ENCODE measurements at places on chromosomes 7 and 10.

DNA sequence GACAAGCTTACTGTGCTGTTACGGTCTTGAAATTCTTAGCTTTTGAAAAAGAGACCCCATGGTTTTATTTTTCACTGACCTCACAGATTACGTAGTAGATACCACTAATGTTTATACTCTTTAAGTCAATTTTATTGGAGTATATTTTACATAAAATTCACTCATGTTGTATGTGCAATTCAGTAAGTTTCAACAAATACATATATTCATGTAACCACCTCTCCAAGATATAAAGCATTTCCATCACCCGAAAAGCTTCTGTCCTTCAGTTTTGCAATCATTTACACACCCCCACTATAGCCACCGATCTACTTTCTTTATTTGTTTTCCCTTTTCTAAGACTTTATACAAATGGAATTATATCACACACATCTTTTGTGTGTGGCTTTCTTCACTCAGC is 199.2 kb downstream of the PHF14 start:
- no peak for DNase-seq

- no peak for DNase-seq
These were observed 12.0 kb downstream of the AFAP1L2 start for GRCh38 chr10:114392112-114392835.

- no peak for DNase-seq
These were observed 917 bp upstream of the CNPY1 start for GRCh38 chr7:155547161-155547791.

DNA sequence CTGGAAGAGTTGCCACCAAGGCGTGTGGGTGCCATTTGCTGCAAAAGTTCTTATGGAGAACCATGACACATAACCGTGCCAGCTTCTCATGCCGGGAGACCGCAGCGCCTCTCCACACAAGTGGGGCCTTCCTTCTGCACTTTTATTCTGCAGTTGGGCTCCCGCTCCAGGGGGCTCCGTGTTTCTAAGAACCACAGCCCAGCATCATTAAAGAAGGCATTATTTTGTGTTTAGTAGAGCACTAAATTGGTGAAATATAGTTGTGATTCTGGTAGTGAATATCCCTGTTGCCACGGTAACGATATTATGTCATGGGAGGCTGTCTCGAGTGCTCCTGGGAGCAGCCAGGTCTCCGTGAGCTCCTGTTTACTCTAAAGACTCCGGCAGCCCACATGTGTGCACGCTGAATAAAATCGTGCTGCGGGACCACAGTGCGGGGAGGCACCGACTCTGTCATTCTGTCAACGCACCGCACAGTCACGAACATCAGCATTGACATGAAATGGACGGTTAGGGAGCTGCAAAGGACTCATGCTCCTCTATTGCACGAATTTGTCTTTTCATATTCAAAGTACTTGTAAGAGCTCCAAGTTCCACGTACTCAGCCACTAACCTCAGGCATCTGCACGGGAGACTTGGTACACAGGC is 68.8 kb upstream of the PITRM1 start:
- no peak for DNase-seq

GRCh38 chr7:158431941-158432347 is 155.7 kb downstream of the PTPRN2 start:
- DNase-seq: no peak

- no peak for DNase-seq
These were observed 2.7 kb downstream of the LRRC20 start for GRCh38 chr10:70379581-70380176.

DNA sequence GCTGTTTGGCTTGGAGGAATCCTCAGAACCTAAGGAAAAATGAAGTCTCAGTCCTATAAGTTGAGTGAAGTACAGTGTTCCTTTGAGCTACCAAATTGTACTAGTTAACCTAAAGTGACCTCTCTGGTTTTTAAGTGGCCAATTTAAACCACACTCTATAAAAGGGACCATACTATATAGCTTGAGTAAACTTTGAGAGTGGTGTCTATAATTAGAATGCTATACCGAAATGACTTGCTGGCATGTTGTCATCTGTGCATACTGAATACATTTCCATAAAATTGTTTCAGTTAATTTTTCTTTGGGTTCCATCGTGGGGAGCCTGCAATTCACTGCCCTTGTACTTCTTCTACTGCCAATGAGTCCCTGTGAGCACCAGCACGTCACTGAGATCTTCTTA is 151.1 kb downstream of the DKK1 start:
- no peak for DNase-seq

DNA sequence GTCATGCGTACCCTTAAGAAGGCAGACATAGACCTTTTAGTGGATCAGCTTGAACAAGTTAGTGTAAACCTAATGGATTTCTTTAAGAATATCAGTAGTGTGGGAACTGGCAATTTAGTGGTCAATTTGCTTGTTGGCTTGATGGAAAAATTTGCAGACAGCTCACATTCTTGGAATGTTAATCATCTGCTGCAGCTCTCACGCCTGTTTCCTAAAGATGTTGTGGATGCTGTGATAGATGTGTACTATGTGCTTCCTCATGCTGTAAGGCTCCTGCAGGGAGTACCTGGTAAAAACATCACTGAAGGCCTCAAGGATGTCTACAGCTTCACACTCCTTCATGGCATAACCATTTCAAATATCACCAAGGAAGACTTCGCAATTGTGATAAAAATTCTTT is 103.4 kb downstream of the ABCA13 start:
- no peak for DNase-seq

GRCh38 chr10:28686835-28687682 is 9.7 kb downstream of the BAMBI start:
- DNase-seq: no peak

DNA sequence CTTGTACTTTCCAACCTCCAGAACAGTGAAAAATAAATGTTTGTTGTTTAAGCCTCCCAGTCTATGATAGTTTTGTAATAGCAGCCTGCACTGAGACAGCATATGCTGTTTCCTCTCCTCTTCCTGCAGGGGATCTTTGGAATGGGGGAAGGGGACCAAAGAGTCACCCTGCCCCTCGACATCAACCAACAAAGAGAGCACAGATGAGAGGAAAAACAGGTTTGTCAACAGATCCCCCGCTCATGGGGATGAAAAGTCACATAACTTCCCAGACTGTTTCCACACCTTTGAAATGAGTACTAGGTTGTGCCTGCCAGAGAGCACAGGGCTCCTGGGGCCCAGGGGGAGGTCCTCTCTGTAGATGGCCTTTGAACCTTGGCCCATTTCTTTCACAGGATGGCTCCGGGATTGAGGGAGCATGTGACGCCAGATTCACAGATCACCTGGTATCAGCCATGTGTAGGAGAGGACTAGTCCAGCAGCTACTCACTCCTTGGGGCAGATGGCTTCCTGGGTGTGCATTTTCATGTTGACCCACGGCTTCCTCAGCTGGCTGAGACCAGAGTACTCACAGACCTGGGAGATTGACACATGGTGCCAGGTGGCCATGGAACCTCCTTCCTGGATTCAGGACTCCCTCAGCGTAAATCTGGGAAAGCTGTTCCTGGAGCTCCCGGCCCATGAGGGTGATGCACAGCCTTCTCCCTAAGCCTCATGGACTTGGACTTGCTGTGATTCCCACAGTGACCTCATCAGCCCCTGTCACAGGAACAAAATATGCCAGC is 125.6 kb downstream of the CXCL12 start:
- no peak for DNase-seq

DNA sequence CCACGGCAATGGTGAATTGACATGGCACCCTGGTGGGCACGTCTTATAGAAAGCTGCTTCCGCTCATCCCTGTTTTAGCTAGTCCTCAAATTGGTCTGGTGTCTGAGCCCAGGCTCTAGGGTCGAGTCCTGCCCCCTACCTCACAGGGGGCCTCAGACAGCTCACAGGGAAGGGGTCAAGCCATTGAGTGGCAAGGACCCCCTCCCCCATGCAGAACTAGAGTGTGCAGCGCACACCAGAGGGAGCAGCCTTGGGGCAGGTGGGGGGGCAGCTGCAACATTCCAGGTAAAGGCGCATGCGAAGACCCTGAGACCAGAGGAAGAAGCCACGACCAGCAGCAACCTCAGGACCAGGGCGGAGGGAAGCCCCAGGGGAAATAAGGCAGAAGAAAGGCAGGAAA is 240.4 kb upstream of the PPP2R2D start:
- DNase-seq: no peak

- no peak for DNase-seq
These were observed 449.0 kb downstream of the GRID1 start for GRCh38 chr10:85917601-85918000.

DNA sequence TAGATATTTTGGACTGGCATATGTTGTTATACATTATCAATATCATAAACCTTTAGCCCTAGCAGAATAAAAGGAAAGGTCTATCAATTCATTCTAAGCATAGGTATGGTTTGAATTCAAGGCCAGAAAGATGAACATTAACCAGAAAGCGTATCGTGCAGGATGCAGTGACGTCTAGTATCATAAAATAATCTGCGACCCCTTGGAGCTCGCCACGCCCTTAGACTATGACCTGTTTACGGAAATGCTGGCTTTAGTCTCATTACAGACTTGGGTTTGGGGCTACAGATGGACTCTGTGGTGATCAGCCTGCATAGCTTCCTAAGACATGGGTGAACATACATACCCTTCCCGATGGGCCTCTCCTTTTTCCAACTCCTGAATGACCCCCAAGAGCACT is 21.5 kb downstream of the INSYN2A start:
- no peak for DNase-seq

GRCh38 chr7:138468244-138469123 is 8.4 kb downstream of the TRIM24 start:
- no peak for DNase-seq

DNA sequence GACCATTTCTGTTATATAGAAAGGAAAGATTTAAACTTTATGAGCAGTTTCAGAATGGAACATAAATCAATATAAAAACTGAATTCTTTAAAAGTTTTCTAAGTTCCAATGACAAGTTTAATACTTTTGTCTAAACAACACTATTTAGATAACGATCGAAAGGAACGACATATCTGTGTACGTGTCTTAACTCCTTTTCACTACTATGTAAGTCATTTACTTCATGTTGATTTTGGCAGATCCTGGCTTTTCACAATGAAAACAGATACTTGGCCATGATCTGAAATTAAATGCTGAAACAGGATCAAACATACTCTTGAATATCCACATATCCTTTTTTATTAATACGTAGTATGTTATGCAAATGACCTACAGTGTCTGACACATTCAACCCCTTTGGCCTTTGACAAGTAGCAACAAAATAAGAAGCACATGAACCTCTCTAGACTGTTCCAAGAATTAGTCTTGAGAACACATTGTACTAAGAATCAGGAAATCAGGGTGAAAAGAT is 41.9 kb downstream of the RNLS start:
- no peak for DNase-seq

GRCh38 chr7:143451122-143451521 is 7.9 kb downstream of the TAS2R60 start:
- no peak for DNase-seq

DNA sequence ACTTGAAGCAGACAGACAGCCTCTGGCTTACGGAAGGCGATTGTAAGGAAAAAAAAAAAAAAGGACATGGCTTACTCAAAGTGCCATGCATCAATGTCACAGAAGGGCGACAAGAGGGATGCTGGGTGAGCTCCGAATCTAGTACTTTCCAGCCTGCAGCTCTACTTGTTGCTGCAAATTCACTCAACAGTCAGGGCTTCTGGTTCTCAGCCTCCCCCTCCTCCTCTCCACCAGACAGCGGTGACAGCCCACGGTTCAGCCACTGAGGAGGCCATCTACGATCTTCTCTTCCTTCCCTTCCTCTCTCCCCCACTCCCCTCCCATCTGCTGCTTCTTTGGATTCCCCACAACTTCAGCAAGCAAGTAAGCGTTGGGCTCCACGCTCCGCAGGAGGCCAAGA is 63.5 kb downstream of the PRKAG2 start:
- no peak for DNase-seq

GRCh38 chr10:29546773-29547313 is 87.9 kb downstream of the SVIL start:
- DNase-seq: no peak

- DNase-seq: no peak
These were observed 82.7 kb upstream of the MACROH2A2 start for GRCh38 chr10:69969977-69970376.

DNA sequence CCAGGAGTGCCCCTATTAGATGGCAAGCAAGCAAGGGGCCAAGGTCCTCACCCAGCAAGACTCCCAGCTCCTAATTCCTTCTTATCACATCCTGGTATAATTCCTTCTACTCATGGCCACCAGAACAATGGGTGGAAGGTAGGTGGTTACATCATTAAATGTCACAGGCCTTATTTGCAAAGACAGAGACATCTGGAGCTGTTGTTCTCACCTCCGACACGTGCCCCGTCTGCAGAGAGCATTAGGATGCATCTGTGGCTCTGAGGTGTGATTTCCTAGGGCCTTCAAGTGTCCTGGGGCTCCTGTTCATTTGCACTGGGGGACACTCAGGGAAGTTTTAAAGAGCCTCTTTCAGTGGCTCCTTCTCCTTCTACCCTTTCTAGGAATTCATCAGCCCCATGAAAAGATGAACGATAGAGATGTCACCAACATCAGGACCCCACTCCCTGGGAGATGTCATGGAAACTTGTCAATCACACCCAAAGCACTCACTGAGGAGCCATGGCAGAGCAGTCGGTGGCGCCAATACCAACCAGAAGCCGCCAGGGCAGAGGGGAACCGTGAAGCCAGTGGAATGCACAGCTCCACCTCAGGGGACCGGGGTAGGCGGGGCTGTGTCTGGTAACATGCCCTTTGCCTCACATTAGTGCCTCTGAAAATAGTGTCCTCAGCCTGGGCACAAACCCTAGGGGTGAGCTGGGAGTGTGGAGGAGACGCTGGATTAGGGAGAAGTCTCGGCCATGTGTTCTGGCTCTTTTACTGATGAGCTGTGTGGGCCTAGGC is 2.9 kb upstream of the ATP6V0E2 start:
- DNase-seq: no peak

GRCh38 chr10:124287071-124287685 is 131.5 kb downstream of the OAT start:
- no peak for DNase-seq

DNA sequence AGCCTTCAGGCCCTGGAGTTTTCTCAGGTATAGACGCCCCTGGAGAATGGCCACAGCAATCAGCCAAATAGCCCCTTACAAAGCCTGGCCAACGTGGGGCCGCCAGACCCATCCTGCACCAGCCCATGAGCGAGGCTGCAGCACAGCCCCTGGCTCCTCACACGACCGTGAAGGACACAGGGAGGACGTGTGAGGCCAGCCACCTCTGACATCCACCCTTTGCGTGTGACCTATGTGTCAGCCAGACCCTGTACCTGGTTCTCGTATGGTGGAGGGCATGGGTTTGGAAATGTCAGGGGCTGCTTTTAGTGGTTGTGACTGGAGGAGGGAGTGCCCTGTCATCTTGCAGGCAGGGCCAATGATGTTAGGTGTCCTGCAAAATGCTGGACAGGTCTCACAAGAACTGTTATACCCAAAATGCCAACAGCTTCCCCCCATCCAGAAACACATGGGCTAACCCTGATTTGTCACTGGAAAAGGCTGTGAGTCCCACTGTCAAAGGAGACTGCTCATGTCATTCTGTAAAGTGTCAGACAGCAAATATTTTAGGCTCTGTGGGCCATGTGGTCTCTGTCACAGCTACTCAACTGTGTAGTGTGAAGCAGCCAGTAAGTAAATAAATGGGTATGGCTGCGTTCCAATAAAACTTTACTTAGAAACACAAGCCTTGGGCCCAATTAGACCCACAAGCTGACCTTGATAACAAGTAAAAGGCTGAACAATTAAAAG is 30.0 kb downstream of the NOD1 start:
- no peak for DNase-seq

All from stimulated activated CD4-positive, alpha-beta T cell treated with anti-CD3 and anti-CD28 coated beads, TNF-alpha, amount 100 ng/mL, for 4 hours (primary cell).